Activated CD4-positive, alpha-beta T cell treated with anti-CD3 and anti-CD28 coated beads, Interleukin-2, amount 50 U/mL, for 1 hour (primary cell): ENCODE measurements at places on chromosomes 6 and 20.

DNA sequence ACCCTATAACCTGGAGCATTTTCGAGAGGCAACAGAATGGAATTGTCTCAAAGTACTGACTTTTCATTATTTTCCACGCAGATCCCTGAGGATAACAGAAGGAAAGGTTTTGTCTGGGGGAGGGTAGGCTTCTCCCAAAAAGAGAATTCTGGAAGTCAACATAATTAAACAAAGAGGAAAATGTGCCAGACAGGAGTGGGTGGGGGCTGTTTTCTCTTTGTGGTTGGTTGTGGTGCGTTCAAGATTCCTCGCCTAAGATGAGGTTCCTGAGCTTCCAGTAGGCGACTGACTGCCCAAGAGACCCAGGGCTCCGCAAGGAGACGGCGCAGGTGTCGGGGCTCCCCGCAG lies 70.4 kb downstream of the SOX4 start:
- no peak for DNase-seq

GRCh38 chr6:168371981-168372711 lies 52.6 kb upstream of the DACT2 start:
- no peak for DNase-seq

DNA sequence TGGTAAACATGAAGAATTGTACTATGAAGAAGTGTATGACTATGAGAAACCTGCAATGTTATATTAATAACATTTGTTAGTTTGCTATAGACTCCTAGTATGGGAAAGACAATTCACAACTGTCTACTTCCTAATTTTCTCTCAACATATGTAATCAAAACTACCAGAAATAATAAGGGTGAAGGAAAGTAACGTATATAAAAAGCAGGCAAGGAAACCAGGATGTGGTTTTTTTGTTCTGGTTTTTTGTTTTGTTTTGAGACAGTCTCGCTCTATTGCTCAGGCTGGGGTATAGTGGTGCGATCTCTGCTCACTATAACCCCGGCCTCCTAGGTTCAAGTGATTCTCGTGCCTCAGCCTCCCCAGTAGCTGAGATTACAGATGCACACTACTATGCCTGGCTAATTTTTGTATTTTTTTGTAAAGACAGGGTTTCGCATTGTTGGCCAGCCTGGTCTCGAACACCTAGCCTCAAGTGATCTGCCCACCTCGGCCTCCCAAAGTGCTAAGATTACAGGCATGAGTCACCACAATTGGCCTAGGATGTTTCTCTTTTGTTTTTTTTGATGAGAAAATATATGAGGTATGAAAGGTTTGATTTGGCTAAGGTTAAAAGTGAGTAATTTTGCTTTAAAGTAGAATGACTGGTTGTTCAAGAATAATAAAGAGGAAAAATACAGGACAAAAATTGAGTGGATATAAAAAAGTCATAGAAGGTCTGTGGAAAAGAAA lies 83.1 kb downstream of the PTCHD4 start:
- no peak for DNase-seq

DNA sequence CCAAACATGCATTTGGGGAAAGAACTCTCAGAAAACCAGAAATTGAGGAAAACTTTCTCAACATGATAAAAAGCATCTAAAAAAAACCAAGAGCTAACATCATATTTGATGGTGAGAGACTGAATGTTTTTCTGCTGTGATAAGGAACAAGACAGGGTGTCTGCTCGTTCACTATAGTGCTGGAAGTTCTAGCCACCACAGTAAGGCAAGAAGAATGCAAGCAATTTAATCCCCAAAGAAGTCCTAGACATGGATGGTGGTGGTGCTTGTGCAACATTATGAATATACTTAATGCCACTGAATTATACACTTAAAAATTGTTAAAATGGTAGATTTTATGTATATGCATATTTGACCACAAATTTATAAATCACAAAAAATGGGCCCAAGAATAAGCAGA lies 53.4 kb downstream of the LYRM2 start:
- DNase-seq, result no peak

GRCh38 chr6:11601776-11602605 lies 64.4 kb downstream of the TMEM170B start:
- no peak for DNase-seq

GRCh38 chr20:8790442-8791074 lies 278.3 kb upstream of the PLCB4 start:
- DNase-seq, result no peak

GRCh38 chr6:169959136-169960002 lies 207.9 kb downstream of the ERMARD start:
- DNase-seq, result peak; percentile 63

- no peak for DNase-seq
These were observed 28.4 kb downstream of the TFEB start for GRCh38 chr6:41706876-41707564.

DNA sequence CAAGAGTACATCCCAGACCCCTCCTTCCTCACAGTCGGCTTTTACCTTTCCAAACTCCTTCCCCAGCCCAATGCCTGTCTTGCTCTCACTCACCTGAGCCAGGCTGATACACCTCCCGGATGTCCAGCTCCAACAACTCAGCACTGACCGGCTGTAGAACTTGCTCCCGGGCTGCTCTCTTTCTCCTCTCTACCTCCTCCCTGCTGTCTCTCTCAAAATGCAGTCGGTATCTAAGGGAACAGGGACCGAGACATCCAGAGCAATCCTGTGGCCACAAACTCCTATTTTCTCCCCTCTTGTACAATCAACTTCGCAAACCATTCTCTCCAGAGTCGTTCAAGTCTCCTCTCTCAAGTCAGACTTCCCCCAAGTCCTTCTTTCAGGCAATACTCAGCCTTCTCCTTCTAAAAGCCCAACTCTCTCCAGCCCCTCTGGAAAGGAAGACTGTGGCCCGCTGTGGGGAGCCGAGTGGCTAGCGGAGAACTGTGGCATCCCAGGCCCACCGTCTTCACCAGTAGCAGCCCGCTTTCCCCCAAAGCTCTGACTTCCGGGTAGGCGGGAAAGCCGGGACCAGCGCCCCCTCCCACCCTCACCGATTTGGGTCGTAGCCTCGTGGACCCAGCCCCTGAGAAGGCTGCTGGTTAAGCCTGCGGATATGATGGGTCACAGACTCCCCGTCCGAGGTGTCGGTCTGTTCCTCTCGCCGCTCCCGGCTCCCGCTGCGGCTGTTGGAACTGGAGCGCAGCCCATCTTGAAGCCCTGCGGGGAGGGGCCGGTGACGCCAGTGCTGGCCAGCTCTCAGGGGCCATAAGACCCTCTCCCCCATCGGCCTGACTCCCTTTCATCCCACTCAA lies 1.1 kb downstream of the GNL1 start:
- DNase-seq, result no peak
